ENCODE measurements at places on chromosomes 5 and 9. TPM values are rescaled to one million over a fixed set of nuclear protein-coding genes. Genes with fewer than 3 reads are reported as not detected.
A peak's percentile ranks its signal among the peaks of the same experiment; 100 is the strongest.

DNA sequence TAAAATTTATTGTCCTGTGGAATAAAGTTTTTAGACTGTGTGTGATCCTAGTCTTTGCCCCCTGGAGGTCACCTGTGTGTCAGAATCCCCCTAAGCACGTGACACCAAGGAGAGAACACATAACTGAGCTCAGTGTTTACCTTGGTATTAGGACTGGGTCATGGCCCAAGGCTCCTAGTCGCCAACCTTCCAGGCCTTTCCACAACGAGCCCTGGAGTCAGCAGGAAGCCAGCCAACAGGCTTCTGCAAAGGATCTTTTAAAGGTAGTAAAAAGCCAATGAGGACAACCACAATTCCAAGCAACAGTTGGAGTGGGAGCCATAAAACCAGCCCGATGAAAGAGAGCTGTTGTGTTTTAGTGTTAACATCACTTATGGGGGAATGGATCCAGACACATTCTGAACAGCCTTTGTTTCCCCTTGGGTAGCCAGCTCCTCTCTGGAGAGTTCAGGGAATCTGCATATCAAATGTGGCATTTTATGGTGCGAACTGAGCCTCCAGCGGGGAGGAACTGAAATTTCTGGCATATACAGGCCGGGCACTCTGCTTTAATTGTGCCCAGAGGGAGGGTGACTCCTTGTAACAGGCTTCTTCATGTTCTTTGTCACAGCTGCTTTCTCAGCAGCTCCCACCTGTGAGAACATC is 239.9 kb downstream of the FSTL4 start:
- H3K27me3 ChIP-seq: peaks cover 11% of the 10 kb centered on the region
- peaks cover 2% of the 10 kb centered on the region for H3K36me3 ChIP-seq
- H3K4me1 ChIP-seq: no peaks in the 10 kb centered on the region
- H3K27ac ChIP-seq: no peak overlapping the region
- peak; percentile 6 for DNase-seq
- no peak overlapping the region for H3K4me3 ChIP-seq

DNA sequence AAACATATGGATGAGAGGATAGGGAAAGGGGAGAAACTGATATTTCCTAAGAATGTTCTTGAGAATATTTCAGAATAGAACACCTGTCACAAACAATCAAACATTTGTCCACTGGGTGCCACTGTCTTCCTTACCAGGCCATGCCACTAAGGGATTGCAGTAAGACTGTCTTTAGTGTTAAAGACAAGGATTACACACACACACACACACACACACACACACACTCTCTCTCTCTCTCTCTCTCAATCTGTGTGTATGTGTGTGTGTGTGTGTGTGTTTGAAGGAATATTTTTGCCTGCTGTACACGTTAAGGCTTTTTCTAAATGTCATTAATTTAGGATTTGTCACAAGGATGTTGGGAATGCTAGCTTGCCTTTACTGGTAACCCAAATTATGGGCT is 54.4 kb downstream of the CCDC192 start:
- H3K27me3 ChIP-seq: peaks cover 2% of the 10 kb centered on the region
- H3K27ac ChIP-seq: no peak overlapping the region
- no peaks in the 10 kb centered on the region for H3K36me3 ChIP-seq
- no peak overlapping the region for H3K4me3 ChIP-seq
- DNase-seq: peak; percentile 29
- no peaks in the 10 kb centered on the region for H3K4me1 ChIP-seq

DNA sequence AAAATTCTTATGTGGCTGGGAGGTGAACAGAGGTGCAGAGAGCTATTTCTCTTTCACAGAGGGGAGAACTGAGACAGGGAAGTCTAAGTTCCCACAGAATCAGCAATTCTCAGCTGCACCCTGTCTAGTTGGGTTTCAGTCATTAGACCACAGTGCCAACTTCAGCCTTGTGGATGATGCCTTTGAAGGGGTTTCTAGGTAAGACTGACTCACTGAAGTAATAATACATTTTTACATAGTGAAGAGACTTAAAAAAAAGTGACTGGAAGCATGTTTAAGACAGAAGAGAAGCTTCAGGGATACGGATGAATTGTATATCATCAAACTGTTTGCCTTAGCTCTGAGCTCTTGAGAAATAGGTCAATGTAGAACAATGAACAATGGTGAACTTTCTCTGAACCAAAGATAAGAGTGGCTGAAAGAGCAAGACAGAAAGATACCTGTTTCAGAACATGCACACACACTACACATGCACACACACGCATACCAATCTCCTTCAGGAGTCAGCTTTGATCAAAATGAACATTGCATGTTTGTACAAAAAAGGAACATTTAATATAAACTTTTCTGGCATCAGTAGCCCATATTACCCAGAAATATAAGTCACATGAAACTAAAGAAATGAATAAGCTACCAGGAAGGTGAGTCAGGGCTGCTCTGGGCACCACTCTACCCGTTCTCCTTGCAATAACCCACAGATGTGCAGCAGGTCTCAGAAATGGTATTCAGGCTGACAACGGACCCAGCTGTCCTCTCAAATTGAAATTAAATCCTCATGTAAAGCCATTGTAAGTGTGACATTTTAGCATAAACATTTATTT is 12.6 kb upstream of the FYB1 start:
- H3K27ac ChIP-seq: peak overlapping the region; percentile 83
- peak; percentile 45 for DNase-seq
- H3K4me3 ChIP-seq: no peak overlapping the region
- no peaks in the 10 kb centered on the region for H3K36me3 ChIP-seq

- H3K4me1 ChIP-seq: peaks cover 5% of the 10 kb centered on the region
- no peak overlapping the region for H3K4me3 ChIP-seq
- no peak for DNase-seq
- peaks cover 3% of the 10 kb centered on the region for H3K36me3 ChIP-seq
These were observed 5.8 kb upstream of the LHFPL2 start for GRCh38 chr5:78654386-78654785.

GRCh38 chr5:97838214-97838613 is 655.2 kb upstream of the RIOK2 start:
- H3K4me3 ChIP-seq: no peak overlapping the region
- no peaks in the 10 kb centered on the region for H3K36me3 ChIP-seq
- DNase-seq: no peak

DNA sequence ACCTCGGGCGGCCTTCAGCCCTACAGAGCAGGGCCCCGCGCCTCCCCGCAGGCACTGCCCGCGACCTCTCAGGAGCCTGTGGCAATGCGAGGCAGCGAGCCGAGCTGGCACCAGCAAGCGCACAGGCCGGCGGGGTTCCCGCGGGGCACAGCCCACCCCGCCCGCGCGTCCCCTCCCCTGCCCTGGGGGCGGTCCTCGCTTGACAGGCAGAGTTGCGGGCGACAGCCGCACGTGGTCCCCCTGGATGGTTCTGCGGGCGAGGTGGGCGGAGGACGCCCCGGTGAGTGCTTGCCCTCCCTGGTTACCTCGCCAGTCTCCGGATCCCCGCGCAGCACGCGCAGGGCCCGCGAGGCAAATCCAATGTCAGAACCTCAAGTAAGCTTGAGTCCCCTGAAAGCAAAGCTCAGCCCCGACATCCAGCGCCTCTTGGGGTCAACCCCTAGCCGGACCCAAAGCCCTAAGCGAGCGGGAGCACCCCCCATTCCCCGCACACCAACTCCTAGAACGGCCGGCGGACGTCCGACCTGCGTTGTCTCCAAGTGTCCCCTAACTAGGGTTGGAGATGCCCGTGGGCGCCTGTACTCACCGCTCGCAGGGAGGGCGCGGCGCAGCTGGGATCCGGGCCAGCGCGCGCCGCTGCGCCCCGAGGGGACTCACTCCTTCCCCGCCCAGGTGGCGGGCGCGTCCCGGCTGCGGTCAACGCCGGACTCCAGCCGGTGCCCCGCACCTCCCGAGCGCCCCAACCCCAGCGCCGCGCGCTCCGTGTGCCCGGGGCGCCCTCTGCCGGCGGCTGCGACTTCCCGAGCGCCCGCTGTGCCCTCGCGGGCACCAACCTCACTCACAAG is at the start of gene DRD1:
Gene DRD1, minus strand, starts transcription at position 123 of the 845 bp plus-strand sequence. CDS start 1,083 bp downstream, outside the sequence.
- no peak within 1 kb of the TSS for H3K27ac ChIP-seq
- DNase-seq: peak; percentile 49
- no peak within 1 kb of the TSS for H3K4me3 ChIP-seq
- H3K36me3 ChIP-seq: no peaks in the 10 kb centered on the region
- peaks cover 5% of the 10 kb centered on the region for H3K4me1 ChIP-seq

- H3K27ac ChIP-seq: no peak overlapping the region
- no peaks in the 10 kb centered on the region for H3K4me1 ChIP-seq
- no peak for DNase-seq
- H3K4me3 ChIP-seq: no peak overlapping the region
- no peaks in the 10 kb centered on the region for H3K36me3 ChIP-seq
- no peaks in the 10 kb centered on the region for H3K27me3 ChIP-seq
These were observed 93.1 kb downstream of the PJA2 start for GRCh38 chr5:109316634-109317033.

DNA sequence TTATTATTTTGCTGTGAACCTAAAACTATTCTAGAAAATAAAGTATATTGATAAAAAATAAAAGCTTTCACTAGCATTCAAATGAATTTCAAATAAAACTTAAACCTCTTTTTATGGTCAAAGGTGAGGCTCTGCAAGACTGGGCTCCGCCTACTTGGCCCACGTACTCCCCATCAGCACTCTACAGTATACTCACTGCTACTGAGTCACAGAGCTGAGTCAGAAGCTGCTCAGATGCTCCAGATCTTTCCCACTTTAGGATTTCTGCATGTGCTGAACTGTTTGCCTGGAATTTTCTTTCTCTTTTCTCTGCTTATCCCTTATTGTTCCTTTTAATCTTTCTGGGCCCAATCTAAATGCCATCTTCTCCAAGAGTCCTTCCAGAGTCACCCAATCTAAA is 331.9 kb upstream of the CCNG1 start:
- H3K4me3 ChIP-seq: no peak overlapping the region
- no peaks in the 10 kb centered on the region for H3K36me3 ChIP-seq
- no peaks in the 10 kb centered on the region for H3K27me3 ChIP-seq
- no peaks in the 10 kb centered on the region for H3K4me1 ChIP-seq
- H3K27ac ChIP-seq: no peak overlapping the region

Gene C5orf52
- total RNA-seq: not detected

Gene CAAP1
- 18.1 TPM for total RNA-seq

Gene HAPLN1
- not detected for total RNA-seq
